ENCODE measurements at places on chromosomes 6 and 20. TPM values are rescaled to one million over a fixed set of nuclear protein-coding genes. Genes with fewer than 3 reads are reported as not detected.

The DEFB113 gene
- not detected for total RNA-seq

The PCK1 gene
- 0.39 TPM for total RNA-seq

The KHDC1L gene
- total RNA-seq, result 0.66 TPM

The MOG gene
- total RNA-seq, result not detected

The ZSCAN23 gene
- 2.9 TPM for total RNA-seq

The RBBP8NL gene
- total RNA-seq, result not detected

The HIVEP2 gene
- 35.4 TPM for total RNA-seq

The SDC4 gene
- total RNA-seq, result 51.2 TPM

The GPLD1 gene
- 7.3 TPM for total RNA-seq

The PTGIS gene
- 637 TPM for total RNA-seq

The SEL1L2 gene
- not detected for total RNA-seq

The ADGRG6 gene
- 14.3 TPM for total RNA-seq

The NXT1 gene
- total RNA-seq, result 14.5 TPM

The EDN3 gene
- total RNA-seq, result not detected

The MLN gene
- not detected for total RNA-seq

The C20orf204 gene
- total RNA-seq, result 2.8 TPM

The SPDEF gene
- 0.23 TPM for total RNA-seq

The CLIC5 gene
- 3.7 TPM for total RNA-seq

The HLA-DPA1 gene
- total RNA-seq, result 122 TPM

The NKX2-4 gene
- total RNA-seq, result not detected

The RAET1G gene
- total RNA-seq, result 0.99 TPM

The FABP7 gene
- not detected for total RNA-seq

The C6orf52 gene
- not detected for total RNA-seq

The CCN2 gene
- total RNA-seq, result 588 TPM

The ZNF334 gene
- total RNA-seq, result 1.6 TPM
